Heart right ventricle (tissue), 16 donors: ENCODE measurements at places on chromosomes 12 and 14. TPM values are rescaled to one million over a fixed set of nuclear protein-coding genes. Genes with fewer than 3 reads are reported as not detected.
A peak's percentile ranks its signal among the peaks of the same experiment; 100 is the strongest.

GRCh38 chr14:32013083-32013482, 64.0 kb upstream of the ARHGAP5 start:
- no peak for DNase-seq

WSCD2 gene
- not detected for total RNA-seq

- no peak for DNase-seq
These were observed 223.4 kb upstream of the GARIN2 start for GRCh38 chr14:66965831-66966230.

GRCh38 chr14:22650960-22651521, 6.9 kb upstream of the OR6J1 start:
- DNase-seq: no peak

- no peak for DNase-seq
These were observed 103.8 kb upstream of the HMGA2 start for GRCh38 chr12:65720136-65721130.

DNA sequence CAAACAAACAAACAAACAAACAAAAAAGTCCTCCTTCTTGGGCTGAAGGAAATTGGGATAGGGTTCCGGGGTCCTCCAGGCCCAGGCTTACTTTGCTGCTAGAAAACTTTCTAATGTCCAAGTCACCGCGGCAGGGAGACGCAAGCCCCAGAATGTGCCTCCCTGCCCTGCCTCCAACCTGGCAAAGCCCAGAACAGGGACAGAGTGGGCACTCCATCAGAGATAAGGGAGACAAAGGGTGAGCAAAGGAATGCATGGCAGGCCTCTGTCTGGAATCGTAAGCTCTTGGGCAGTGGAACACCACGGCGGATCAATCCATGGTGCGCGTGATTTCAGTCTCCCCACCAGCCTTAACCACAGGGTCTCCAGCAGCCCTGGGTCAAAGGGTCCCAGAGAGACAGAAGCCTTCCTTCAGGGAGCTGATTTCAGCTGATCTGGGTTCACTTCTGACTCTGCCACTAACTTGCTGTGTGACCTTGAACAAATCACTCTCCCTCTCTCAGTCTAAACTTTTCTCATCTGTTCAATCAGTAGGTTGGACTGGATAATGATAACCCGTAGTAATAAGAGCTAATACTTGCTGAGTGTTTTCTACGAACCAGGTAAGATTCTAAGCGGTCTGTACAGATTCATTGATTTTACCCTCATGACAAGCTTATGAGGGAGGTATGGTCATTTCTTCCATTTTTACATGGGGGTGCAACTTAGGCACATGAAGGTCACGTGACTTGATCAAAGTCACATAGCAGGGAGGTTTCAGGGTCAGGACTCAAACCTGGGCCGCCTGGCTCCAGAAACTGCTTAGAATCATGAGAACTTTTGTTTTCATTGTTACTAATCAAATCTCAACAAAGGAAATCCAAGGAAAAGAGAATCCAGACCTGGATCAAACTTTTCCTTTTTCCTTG, 12.7 kb downstream of the RILPL1 start:
- no peak for DNase-seq

DNA sequence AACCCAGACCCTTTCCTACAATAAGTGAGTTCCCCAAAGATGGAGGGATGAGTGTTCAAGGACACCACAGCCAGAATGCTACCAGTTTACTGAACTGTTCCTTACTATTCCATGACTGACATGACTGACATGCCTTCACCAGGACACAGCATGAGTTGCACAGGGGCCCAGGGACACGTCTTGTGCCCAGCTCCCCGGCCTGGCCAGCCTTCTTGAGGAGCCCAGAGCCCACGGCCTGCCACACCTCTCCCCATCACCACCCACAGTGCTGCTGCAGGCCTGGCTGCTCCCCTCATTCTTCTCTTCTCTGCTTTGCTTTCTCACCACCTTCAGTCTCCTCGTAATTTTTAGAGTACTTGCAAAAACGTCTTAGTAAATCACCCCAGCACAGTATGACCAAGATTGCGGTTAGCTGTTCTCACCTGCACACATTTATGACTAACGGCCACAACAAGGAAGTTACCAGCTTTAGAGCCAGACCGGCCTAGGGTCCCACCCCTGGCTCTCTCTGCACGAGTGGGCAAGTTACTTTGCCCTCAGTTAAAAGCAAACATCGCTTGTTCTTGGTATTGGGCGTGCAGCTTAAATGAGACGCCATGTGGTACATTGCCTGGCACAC, 18.5 kb downstream of the PPP2R5E start:
- no peak for DNase-seq

DNA sequence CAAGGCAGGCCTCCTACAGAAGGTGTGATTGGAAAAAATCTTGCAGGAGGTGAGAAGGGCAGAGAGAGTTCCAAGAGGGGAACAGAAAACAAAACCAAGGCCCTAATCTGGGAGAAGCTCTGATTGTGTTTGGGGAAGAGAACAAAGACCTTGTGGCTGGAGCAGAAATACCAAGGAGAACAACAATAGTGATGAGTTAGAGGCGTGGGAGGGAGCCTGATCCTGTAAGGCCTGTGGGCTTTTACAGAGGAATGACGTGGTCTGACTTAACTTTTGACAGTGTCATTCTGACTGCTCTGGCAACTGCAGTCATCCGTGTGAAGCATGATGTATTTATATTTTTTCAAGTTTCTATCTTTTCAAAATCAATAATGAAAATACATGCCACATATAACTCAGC, 200.6 kb downstream of the ANO4 start:
- DNase-seq: no peak

DNA sequence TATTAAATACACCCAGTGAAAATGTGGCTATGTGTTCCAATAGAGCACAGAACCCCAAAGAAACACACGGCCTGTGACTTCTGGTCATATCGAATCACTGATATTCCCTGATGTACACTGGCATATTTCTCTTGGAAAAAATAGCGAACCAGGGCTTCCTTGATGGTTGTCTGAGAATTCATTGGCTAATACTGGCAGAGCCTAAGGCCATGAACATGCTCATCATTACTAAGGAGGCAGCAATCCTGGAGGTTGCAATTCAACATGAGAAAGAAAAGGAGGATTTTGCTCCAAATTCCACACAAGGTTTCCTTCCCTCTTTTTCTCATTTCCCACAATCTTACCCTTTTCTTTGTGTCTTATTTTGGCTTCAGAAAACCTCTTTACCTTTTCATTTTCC, 212.9 kb upstream of the HMGA2 start:
- DNase-seq: no peak

DNA sequence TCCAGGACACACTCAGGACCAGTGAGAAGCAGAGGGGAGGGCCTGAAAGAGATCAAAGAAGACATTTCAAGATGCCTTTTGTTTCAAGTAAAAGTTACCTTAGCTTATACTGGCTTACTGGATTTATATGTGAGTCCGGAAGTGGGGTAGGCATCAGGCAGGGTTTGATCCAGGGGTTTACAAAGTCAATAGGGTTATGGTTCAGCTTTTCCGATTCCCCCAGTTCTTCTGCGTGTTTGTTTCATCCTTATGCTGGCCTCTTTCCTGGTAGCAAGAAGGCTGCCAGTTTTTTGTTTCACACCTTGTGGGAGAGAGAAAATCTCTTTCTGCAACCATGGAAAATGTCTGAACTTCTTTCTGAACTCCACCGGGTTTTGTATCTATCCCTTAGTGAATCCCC, 126.3 kb downstream of the ESRRB start:
- no peak for DNase-seq

- no peak for DNase-seq
These were observed 1.8 kb downstream of the ISCA2 start for GRCh38 chr14:74495356-74495755.

KITLG gene
- 9.2 TPM for total RNA-seq

TCL1B gene
- total RNA-seq: not detected

DNA sequence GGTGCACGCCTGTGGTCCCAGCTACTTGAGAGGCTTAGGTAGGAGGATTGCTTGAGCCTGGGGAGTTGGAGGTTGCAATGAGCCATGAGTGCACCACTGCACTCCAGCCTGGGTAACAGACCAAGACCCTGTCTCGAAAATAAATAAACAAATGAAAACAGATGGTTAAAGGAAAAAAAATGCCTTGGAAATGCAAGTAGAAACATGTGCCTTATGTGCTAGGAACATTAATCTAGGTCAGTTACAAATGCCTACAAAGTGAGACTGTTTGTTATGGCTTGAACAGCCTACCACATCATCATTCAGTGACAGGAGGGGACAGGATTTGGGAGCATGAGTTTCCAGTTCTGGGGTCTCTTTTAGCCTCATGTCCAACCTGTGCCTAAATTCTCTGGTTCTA, 52.4 kb upstream of the BCAT1 start:
- DNase-seq: no peak

DNA sequence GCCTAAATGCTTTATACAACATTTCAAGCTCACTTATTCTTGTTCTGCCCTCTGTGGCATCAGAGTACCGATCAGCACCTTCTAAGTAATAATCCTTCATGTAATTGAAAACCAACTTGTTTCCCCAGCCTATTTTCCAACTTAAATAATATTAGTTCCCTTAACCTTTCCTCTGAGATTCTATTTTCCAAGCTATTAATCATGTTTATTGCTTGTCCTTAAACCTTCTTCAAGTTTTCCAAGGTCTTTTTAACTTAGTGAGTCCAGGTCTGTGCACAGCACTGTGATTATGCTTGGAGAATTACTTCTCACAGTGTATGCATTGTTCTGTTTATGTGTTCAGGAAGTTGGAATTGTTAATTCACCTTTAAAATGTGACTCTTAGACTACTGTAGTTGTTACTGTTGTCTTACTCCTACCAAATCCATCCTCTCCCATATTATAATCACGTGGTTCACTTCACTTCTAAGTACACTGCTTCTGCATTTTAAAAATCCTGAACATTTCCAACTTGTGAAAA, 1039.3 kb upstream of the FOXG1 start:
- DNase-seq: no peak

DNA sequence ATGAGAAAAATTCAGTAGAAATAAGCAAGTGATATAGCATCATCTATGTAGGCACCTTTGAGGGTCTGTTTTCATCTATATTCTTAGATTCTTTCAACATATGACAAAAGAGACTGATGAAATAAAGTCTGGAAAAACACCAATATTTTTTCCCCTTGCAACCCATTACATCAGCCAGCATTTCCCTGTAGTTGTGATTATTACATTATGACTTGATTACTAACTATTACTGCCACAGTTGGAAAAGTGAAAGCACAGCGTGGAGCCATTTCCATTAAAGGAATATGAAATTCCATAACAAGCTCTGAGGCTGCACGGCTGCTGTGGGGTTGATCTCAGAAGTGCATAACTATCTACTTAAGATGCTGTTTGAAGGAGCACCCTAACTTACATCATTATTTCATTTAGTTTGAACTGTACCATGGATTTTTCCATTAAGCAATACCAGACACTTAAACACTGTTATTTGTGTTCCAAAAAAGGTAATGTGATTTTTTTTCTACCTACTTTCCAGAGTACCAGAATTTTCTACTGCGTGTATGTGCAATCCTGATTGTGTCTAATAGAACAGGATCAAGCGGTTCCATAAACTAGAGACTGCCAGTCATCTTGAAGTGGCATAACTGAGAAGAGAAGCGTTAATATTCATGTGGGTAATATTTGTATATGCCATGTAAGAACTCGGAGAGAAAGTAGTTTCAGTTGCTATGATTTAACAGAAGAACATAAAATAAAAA, 405.5 kb downstream of the MDGA2 start:
- no peak for DNase-seq

- DNase-seq: no peak
These were observed 10.3 kb downstream of the HNF1A start for GRCh38 chr12:120988658-120989057.

DNA sequence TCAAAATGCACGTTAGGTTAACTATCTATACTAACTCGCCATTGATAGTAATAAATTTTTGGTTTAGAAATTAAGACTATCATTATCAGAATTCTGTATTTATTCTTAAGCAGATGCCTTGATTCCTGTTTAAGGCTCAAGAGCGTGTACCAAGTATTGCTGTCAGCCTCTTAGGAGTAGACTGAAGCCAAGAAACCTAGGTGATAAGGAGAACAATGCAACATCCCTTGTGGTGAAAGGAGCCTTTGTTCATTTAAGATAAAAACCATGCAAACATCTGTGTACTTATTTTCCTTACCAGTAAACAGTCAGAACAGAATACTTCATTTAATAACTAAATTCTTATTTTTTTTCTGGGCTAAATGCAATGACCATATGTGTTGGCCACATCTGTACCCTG, 109.4 kb upstream of the NOVA1 start:
- DNase-seq: no peak

CYP46A1 gene
- 6.1 TPM for total RNA-seq

- peak; percentile 92 for DNase-seq
These were observed 343 bp upstream of the NOVA1 start for GRCh38 chr14:26598081-26598671.

MUCL1 gene
- total RNA-seq: not detected

CLEC6A gene
- total RNA-seq: not detected

KRT8 gene
- 150 TPM for total RNA-seq

DNA sequence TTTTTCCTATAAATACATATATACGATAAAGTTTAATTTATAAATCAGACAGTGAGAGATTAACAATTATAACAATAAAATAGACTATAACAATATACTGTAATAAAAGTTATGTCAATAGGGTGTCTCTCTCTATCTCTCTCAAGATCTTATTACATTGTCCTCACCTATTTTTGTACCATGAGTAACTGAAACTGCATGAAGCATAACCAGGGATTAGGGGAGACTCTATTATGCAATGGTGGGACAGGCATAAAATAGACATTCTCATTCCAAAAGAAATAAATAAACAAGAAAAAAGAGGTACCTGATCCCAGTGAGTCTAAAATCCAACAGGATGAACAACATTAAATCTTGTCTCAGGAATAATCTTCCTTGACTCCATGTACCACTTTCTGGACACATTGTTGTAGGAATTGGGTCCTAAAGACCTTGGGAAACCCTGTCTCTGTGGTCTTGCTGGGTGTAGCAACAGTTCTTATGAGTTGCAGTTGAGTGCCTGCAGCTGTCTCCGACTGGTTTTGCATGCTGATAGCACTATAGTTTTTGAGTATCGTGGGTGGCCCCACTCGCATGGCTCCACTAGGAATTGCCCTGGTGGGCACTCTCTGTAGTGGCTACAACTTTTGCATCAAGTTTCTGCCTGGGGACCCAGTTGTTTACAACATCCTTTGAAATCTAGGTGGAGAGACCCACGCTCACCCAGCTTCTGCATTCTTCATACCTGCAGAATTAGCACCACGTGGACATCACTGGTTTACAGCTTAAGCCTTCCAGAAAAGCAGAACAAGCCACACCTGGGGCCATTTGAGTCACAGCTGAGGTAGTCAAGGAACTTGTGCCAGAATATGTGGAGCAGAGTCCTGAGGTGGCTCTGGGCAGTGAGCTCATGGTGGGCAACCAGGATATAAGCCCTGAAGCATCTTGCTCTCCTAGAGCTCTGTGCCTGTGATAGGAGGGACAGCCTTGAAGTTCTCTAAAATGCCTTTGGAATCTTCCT, 204.7 kb downstream of the KITLG start:
- no peak for DNase-seq

NUMB gene
- total RNA-seq: 42.5 TPM
